ENCODE measurements at places on chromosomes 2 and 18. TPM values are rescaled to one million over a fixed set of nuclear protein-coding genes. Genes with fewer than 3 reads are reported as not detected.

GRCh38 chr2:43419243-43419642, 176.6 kb downstream of the THADA start:
- no peaks in the 10 kb centered on the region for H3K4me1 ChIP-seq
- H3K36me3 ChIP-seq, result no peaks in the 10 kb centered on the region
- H3K4me3 ChIP-seq, result no peak overlapping the region
- no peak overlapping the region for H3K27ac ChIP-seq

GRCh38 chr2:230974096-230974913, 21.6 kb upstream of the SPATA3 start:
- no peaks in the 10 kb centered on the region for H3K36me3 ChIP-seq
- peak; percentile 59 for DNase-seq
- H3K27ac ChIP-seq, result no peak overlapping the region
- H3K4me1 ChIP-seq, result 0 out of 2 replicates have a peak, but pooled peaks cover 2% of the 10 kb centered on the region
- H3K27me3 ChIP-seq, result peaks cover 10% of the 10 kb centered on the region
- no peak overlapping the region for H3K4me3 ChIP-seq

Gene PLGLB2
- 0.99 TPM for polyA plus RNA-seq

- H3K36me3 ChIP-seq, result no peaks in the 10 kb centered on the region
- H3K27me3 ChIP-seq, result peaks cover 16% of the 10 kb centered on the region
- H3K4me1 ChIP-seq, result no peaks in the 10 kb centered on the region
- no peak overlapping the region for H3K27ac ChIP-seq
- DNase-seq, result peak; percentile 7
Measured at GRCh38 chr2:118774458-118775133, 72.9 kb downstream of the EN1 start.

GRCh38 chr2:215712219-215712868, 276.5 kb upstream of the FN1 start:
- no peak for DNase-seq
- peak overlapping the region; percentile 92 for H3K27ac ChIP-seq
- no peak overlapping the region for H3K4me3 ChIP-seq

- peaks cover 11% of the 10 kb centered on the region for H3K27me3 ChIP-seq
- no peaks in the 10 kb centered on the region for H3K36me3 ChIP-seq
- H3K4me1 ChIP-seq, result no peaks in the 10 kb centered on the region
- no peak overlapping the region for H3K27ac ChIP-seq
- no peak for DNase-seq
Measured at GRCh38 chr18:45653090-45653489, 37.8 kb downstream of the SLC14A2 start.

Gene DPYSL5
- not detected for polyA plus RNA-seq

Gene C2orf81
- polyA plus RNA-seq, result 0.26 TPM

All from IMR-90 (cell line).